ENCODE measurements at places on chromosomes 2 and 18.

DNA sequence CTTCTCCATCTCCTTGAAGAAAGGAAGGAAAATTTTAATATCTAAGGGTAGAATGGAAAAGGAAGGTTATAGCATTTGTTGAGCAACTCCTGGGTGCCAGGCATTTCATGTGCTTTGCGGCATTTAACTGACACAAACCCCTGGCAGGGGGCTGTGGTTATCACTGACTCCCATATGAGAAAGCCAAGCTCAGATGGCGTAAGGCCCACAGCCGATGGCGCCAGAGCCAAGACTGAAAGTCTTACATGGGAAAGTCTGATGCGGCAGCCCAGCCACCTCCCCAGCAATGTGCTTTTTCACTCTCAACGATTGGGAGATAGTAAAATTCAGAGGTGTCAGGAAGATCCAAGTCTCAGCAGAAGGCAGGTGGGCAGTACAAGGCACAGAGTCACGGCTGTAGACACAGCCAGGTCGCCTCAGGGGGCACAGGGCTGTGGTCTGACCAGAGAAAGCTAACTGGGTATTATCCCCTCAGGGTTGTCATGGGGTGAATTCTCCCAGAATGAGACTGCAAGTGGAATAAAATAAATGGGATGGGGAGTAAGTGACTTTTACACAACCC lies 324.2 kb upstream of the NCKAP5 start:
- DNase-seq, result no peak

GRCh38 chr2:189152483-189152882 lies 27.1 kb downstream of the COL5A2 start:
- no peak for DNase-seq

- no peak for DNase-seq
Measured at GRCh38 chr2:236745420-236746210, 176.0 kb downstream of the ACKR3 start.

DNA sequence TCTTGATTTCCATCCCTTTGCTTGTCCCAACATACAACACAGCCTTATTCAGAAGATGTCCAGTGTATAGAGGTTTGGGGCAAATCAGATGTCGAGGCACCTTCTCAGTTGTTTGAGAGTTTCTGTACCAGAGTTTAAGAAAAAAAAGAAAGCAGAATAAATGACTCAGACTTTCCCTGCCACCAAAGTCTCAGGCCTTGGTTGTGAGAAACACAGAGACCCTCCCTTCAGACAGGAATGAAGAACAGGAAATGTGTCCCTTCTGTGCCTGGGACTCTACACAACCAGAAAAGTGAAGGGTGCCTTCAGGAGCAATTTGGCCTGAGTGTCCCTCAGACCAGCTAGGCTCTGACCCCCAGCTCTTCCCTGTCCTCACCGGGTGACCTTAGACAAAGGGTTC lies 37.3 kb upstream of the REL start:
- DNase-seq, result no peak

DNA sequence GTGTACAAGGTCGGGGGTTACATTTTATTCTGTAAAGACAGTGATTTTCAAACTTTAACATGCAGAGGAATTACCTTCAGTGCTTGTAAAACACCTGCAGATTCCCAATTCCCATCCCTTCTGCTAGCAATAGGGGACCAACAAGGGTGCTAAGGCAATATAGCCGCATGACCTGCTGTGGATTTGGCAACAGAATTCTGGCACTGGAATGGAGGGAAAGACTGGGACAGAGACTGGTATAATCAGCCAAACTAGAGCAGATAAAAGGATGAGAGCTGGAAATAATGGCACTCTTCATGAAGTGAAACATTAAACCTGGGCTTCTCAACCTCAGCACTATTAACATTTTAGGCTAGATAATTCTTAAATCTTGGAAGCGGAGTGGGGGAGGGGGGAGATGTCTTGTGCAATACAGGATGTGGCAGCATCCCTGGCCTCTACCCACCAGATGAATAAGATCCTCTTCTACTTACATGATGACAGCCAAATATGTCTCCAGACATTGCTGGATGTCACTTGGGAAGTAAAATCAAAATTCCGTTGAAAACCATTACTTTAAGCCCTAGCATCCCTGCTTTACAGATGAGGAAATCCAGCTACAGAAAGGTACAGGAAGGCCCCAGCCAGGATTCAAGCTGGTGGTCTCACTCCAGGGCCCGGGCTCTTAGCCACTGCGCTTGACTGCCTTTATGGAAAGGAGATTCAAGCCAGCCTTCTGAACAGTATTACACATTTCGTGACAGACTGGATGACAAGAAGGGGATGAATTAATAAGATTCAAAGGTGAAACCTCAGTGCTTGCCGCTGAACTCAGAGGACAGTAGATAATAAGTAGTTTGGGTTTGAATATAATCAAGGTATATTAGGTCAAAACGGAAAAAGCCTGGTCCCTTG lies 1.7 kb downstream of the EVA1A start:
- DNase-seq, result no peak

DNA sequence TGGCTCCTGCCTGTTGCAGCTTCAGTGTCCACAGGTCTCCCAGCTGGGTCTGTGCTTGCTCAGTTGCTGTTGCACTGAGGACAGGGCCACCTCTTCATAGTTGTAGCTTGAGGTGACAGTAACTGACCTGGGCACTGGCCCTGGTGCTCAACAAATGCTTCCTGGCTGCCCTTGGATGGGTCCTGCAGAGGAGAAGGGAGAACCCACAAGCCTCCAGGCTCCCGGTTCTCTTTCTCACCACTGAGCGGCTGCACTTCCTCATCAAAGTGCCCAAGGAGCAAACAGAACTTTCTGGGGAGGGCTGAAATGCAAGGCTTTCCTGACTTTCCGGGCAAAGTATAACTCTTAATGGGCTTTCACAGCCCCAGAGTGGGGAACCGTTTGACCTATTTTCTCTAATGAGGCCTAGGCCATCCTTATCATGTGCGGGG lies 38.7 kb downstream of the LCT start:
- no peak for DNase-seq
